ENCODE measurements at places on chromosomes 12 and 14.

GRCh38 chr12:132517740-132518100, 27.8 kb downstream of the FBRSL1 start:
- no peak for DNase-seq

- DNase-seq, result no peak
These were observed 52.5 kb downstream of the LMO3 start for GRCh38 chr12:16553457-16553856.

- DNase-seq, result no peak
These were observed 49.5 kb downstream of the ADIPOR2 start for GRCh38 chr12:1740161-1740948.

- no peak for DNase-seq
These were observed 13.0 kb downstream of the SERPINA11 start for GRCh38 chr14:94439453-94440057.

DNA sequence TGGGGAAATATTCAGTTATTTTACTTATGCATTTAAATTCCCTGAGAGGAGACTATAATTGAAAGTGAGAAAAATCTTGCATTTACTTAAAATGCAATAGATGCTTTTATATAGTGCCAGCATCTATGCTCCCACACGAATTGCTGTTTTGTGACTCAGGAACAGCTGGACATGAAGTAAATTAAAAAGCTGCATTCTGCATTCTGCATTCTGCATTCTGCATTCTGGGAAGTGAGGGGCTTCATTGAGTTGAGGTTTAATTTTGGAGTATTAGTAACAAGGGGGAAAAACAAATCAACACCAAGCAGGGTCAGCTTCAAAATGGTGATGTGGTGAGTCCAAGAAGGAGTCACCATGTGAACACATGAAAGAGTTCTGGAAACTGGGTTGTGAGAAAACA, 101.2 kb downstream of the C12orf50 start:
- no peak for DNase-seq

GRCh38 chr12:45532113-45532512, 197.4 kb upstream of the ARID2 start:
- no peak for DNase-seq

DNA sequence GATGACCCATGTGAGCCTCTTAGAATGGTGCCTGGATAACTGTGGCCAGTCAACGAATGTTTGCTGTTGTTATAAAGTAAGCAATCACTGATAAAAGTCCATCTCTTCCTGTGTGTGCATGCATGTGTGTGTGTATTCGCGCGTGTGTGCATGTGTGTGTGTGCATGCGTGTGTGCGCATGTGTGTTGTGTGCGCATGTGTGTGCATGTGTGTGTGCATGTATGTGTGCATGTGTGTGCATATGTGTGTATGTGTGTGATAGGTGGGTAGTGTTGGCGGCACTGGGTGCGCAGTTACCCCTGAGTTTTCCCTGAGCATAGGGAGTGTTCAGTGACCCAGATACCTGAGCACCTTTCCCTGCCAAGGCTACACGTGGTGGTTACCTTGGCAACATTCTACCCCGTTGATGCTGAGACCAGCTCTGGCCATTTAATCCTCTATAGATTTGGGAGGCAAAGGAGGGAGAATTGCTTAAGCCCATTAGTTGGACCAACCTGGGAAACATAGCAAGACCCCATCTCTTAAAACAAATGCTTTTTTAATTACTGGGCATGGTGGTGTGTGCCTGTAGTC, 137.8 kb downstream of the SLC15A4 start:
- DNase-seq, result no peak

GRCh38 chr12:78359520-78359919, 505.1 kb upstream of the SYT1 start:
- no peak for DNase-seq

GRCh38 chr12:47343684-47344567, 264.2 kb upstream of the AMIGO2 start:
- DNase-seq, result no peak

DNA sequence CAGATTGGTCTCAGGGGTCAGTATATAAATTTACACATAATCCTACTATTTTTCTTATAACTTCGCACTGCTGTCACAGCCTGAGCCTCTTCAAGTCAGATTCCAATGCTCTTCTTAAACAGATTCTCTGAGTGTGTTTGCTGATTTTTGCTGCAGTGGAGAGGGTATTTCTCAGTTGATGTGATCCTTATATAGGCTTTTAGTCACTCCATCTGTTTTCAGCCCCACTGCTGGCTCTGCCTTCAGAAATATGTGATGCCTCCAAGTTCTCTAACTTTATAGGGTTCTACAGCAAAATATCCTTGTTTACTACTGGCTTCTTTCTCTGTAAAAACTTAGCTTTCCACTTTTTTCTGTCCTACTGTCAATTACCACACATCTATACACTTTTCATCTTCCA, 702.7 kb downstream of the NRXN3 start:
- DNase-seq, result no peak

DNA sequence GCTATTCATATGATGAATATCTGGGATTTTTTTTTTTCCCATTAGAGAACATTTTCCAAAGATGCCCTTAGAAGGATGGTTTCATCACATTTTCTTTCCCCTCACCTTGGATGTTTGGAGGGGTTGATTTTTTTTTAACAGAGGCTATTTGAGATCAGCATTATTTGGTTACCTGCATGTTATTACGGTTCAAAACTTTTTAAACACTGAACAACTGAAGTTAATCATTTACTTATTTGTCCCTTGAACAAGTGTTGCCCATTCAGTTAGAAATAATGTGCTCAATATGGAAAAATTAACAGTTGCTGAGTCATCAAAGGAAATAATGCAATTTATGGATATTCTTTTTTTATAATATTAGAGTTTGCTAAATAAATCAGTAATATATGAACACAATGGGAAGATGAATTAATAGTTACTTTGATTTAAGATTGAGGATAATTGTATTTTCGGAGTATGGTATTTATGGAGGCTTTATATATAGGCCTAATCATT, 26.7 kb downstream of the CNTN1 start:
- DNase-seq, result no peak

- no peak for DNase-seq
These were observed 46.8 kb downstream of the PRKAB1 start for GRCh38 chr12:119714614-119715267.

DNA sequence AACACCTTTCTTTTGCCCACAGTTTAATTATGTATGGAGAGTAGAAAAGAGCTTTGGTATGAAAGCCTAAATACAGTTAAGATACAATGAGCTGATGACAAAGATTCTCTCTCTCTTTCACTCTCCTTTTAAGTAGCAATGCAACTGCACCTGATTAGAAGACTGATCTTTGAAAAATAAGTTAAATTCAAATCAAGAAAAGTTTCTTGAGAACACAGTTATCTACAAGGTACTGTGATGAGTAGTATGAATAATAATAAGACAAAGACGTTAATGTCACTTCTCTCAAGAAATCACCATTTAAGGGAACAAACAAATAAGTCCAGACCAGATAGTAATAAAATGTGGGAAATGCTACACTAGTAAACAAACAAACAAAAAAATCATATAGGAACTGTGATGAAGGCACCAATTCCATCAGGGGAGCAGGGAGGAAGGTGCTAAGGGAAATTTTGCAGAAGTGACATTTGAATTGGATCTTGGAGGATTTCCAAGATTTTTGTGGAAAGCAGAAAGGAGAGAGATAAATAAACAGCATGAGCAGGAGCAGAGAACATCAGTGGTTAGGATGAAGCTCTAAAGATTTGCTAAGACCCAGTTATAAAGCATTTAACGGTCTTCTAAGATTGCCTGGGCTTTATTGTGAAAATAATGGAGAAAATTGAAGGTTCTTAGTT, 65.2 kb upstream of the STK38L start:
- DNase-seq, result no peak

DNA sequence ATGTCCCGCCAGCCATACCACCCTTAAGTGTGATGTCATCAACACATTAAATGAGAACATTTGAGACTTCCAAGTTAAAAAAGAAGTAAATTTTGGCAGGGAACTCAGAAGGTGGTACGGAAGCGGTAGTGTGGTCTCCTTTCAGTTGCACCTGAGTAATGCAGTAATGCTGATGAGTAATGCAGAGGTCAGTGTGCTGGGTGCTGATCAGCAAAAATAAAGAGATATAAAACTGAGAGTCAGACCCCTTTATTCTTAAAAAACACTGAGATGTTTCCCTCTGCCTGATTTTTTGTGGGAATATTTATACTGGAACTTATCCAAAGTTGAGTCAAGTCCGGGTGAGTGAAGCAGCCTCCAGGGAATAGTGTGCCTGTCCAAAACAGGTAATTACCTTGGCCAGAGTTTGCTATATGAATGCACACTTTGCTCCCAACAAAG, 370.6 kb upstream of the PRICKLE1 start:
- DNase-seq, result no peak

DNA sequence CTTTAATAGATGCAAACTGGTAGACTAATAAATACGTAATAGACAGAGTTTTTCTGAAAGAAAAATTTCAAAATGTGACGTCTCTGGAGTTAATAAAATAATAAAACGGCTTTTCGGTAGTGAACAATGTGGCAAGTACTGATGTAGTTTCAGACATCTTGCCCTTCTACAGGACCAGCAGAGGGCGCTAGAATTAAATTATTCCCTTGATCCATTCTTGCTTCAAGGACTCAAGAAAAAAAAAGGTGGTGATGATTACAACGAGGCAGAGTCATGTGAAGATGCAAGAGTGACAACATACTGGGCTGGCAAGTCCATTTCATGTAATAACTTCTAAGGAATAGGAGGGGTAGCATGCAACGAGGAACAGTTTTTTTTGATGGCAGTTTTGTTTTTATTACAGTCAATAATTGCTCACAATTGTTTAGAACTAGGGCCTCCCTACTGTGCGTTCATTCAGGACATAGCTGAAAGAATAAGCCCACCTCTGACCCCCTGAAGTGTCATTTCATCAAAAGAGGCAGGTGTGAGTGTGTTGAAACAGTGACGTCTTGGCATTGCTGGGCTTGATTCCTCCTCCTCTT, 101.0 kb upstream of the GZMB start:
- no peak for DNase-seq

DNA sequence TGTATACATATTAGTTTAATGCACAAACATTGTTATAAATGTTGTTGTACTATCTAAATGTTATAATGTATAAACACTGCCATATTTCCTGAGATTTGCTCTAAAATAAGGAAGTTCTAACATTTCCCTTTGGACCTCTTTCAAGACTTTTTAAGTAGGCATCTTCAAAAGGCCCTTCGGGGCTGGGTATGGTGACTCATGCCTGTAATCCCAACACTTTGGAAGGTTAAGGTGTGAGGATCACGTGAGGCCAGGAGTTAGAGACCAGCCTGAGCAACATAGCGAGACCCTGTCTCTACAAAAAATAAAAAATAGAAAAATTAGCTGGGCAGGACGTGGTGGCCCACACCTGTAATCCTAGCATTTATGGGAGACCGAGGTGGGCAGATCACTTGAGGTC, 35.5 kb downstream of the FBLN5 start:
- DNase-seq, result no peak

GRCh38 chr12:16472631-16473030, 125.2 kb downstream of the MGST1 start:
- DNase-seq, result no peak

DNA sequence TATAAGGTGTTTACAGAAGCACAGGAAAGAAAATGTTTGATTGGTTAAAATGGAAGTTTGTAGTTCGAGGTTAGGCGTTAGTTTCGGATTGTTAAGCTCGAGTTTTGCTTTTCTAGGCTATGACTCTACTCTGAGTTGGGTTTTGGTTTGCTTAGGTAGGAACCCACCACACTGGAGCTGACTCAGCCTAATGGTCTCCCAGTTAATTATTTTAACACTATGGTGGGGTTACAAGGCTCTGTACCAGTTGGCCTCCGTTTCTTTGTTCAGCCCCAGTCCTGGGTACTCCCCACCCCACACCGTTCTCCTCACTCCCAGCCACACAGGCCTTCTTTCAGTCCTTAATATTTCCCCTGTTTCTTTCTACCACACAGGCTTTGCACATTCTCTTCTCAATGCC, 583.9 kb downstream of the NRXN3 start:
- DNase-seq, result no peak

DNA sequence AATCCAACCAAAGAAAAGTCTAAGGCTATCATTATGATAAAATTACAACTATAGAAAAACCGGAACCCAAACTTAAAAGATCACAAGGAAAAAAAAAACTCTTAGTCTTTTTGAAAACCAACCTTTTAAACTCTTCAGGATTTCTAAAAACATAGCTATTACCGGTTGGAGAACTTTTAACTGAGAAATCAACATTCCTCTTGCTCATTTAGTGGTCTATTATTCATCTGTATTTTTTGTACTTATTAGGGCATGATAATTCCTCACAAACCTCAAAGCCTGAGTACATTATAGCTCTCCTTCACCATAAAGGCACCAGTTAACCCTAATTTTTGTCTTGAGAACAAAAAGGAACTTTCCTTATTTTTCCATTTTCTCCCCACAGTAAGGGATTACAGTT, 10.4 kb downstream of the LUM start:
- DNase-seq, result no peak

DNA sequence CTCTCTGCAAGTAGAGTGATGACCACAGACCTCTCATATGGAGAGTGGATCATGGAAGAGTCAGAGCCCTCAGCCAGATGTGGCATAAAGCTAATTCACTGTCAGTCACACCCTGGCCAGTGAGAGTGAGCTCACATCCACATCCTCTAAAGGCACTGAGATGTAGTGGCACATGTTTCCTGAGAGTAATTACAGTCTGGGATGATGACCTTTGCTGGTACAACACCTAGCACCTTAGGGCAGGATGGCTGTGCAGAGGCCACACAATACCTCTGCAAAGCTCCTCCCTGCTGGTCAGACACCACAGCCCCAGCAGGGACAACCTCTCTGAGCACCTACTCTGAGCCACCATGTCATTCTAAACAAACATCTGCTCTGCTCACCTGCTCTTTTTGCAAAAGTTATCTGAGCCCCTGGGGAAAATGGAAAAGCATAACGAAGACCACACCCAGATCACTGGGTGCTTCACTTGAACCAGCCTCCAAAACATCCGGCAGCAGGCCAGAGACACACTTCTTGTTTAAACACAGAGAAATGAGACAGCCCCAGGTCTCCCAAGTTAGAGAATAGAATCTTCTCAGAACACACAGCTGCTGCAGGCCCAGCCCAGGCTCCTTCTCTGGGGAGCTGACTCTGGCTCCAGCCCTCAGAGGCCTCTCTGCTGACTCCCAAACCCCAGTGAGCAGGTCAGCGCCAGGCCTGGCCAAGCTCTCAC, 30.3 kb downstream of the PITPNM2 start:
- DNase-seq, result no peak

DNA sequence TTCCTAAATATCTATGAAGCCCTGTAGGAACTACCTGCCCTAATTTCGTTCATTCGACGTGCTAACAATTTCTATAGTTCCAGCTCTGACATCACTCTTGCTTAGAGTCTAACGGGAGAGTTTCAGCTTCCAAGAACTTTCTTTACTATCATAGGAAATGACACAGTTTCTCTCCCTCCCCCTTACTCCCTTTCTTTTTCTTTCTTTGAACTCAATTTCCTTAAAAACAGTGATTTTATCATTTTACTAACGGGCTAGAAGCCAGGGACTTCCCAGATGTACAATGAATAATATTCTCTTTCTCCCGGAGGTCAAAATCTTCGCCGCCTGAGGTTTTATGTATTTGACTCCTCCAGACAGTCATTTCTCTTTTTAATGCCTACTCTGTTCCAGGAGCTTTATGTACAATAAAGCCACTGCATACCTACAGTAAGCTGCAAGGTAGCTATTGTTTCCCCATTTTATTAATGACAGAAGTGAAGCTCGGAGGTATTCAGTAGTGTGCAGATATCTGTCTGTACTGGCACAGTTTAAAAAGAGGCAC, 15.7 kb downstream of the SMCO2 start:
- no peak for DNase-seq

- no peak for DNase-seq
These were observed 177.6 kb downstream of the RIMBP2 start for GRCh38 chr12:130538343-130539095.

GRCh38 chr12:110345176-110345661, 58.3 kb downstream of the ANAPC7 start:
- no peak for DNase-seq

Measured in stimulated activated CD4-positive, alpha-beta T cell treated with anti-CD3 and anti-CD28 coated beads, Interleukin-4, amount 100 ng/mL, for 48 hours (primary cell).